ENCODE measurements at places on chromosomes 5 and 9.

GRCh38 chr9:32928145-32928763 lies 73.2 kb downstream of the APTX start:
- H3K36me3 ChIP-seq, result no peaks in the 10 kb centered on the region
- H3K4me3 ChIP-seq, result no peak overlapping the region

GRCh38 chr5:85205430-85205829 lies 820.8 kb upstream of the EDIL3 start:
- no peaks in the 10 kb centered on the region for H3K27me3 ChIP-seq
- no peak overlapping the region for H3K27ac ChIP-seq
- no peak overlapping the region for H3K4me3 ChIP-seq
- no peak for DNase-seq

DNA sequence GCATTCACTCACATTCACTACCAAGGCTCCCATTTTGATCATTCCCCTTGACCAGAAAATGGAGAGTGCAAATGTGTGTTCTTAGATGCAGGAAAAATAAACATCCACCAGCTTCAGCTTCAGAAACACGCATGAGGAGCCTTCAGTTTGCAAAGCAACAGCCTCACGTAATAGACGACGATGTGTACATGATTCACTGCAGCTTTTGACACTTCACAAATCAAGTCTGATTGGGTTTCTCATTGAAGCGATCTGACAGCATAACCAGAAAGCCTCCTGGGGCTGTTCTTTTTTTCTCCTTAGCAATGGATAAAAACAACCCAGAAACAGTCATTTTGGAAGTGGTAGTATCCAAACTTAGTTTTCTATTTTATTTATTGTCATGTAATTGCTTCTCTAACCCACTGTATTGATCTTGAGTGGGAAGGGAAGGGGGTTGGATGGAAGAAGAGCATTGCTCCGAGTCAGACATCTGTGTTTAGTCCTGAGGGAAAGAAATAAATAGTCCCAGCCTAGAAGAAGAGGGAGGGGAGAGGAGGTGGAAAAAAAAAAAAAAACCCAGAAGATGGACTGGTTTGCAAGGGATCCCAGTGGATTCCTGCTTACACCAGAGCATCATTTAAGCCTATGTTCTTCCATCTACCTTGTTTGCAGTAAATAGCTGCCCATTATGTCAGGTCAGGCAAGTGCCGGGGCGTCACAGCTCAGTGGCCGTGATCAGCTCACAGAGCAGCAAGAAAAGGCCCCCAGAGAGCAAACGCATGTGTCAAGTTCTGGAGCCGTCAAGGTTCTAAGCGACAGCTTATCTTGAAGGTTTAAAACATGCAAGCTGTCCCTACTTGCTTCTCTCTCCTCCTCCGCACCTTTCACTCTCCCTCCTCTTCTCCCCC lies 190.2 kb upstream of the SNX2 start:
- DNase-seq, result no peak
- H3K27me3 ChIP-seq, result no peaks in the 10 kb centered on the region
- H3K4me3 ChIP-seq, result no peak overlapping the region

- H3K4me1 ChIP-seq, result peaks cover 43% of the 10 kb centered on the region
- no peak overlapping the region for H3K4me3 ChIP-seq
- peaks cover 28% of the 10 kb centered on the region for H3K27me3 ChIP-seq
- no peak overlapping the region for H3K27ac ChIP-seq
- no peak for DNase-seq
Measured at GRCh38 chr9:94821098-94821887, 94.8 kb downstream of the AOPEP start.

DNA sequence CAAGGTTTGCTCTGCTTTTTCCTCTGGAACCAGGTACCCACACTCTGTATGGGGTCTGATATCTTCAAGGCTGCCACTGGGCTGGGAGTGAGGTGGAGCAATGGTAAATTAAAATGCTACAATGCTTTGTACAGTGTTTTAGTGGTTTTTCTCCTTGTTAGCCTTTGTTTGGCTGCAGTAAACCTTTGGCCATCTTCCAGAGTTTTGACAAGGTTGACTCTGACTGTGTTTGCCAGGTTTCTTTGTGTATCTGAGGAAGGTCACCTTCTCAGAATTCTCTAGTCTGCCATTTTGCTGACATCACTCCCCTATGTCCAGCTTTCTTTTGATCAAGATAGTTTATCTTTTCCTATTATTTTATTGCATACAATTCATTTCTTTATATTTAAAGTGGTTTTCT lies 11.2 kb downstream of the SPATA31D1 start:
- H3K4me3 ChIP-seq, result no peak overlapping the region
- H3K4me1 ChIP-seq, result no peaks in the 10 kb centered on the region
- no peaks in the 10 kb centered on the region for H3K36me3 ChIP-seq

DNA sequence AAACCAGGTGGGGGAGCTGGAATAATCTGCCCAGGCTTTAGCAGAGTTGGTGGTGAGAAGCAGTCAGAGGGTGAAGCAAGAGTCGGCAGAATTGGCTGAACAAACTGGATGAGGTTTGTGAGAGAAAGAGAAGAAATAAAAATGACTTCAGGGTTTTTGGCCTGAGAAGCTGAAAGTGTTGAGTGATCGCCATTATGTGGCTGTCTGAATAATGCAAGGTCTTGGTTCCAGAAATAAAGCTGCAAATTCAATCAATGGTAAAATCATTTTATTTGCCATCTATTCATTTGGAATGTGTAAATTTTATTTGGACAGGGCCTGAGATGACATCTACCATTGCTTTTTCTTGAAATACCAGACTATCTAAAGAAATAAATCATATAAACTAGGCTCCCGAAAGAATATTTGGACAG lies 50.4 kb upstream of the DAB2 start:
- DNase-seq, result no peak
- no peak overlapping the region for H3K27ac ChIP-seq
- peaks cover 32% of the 10 kb centered on the region for H3K4me1 ChIP-seq
- H3K4me3 ChIP-seq, result no peak overlapping the region
- H3K27me3 ChIP-seq, result no peaks in the 10 kb centered on the region

DNA sequence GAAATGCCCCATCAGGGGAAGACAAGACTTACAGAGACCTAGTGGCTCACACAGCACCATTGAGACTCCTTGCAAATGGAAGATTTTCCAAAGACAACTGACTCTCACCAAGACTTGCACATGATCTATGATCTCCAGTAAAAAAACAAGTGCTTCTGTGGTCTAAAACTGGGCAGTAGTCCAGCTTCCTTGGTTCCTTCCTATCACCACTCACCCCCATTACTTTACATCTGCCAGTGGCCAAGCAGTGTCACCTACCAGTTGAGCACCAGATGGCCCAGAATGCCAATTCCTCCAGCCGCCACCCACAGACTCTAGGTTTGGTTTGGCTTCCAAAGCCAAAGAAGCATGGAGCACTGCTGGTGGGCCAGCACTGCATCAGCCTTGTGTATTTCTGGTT lies 47.7 kb downstream of the SH3TC2 start:
- no peak overlapping the region for H3K4me3 ChIP-seq
- H3K36me3 ChIP-seq, result no peaks in the 10 kb centered on the region
- H3K4me1 ChIP-seq, result peaks cover 16% of the 10 kb centered on the region
- no peak for DNase-seq

DNA sequence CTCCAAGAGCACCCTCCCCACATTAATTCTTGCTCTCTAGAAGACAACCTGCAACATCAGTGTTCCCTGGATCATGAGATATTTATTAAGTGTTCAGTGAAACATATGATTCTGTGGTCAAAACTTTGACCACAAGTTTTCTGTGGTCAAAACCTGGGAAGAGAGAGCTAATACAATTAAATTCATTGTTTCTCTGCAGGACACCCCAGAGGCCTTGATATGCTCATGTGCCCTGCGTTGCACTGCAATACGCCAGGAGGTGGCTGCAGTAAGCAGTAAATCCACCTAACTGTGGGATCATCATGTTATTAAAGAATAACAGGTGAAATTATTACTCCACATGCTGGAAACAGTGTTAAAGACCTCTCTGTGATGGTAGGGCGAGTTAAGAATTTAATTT lies 109.3 kb upstream of the SPDL1 start:
- peaks cover 9% of the 10 kb centered on the region for H3K27me3 ChIP-seq
- peaks cover 13% of the 10 kb centered on the region for H3K36me3 ChIP-seq

GRCh38 chr5:4130819-4131218 lies 535.2 kb downstream of the IRX1 start:
- no peak overlapping the region for H3K27ac ChIP-seq
- no peaks in the 10 kb centered on the region for H3K4me1 ChIP-seq
- no peaks in the 10 kb centered on the region for H3K27me3 ChIP-seq

Data from WTC11 (cell line).